ENCODE measurements at places on chromosomes 3 and 15.

GRCh38 chr3:39106281-39106811 lies 1.1 kb downstream of the GORASP1 start:
- DNase-seq: no peak

DNA sequence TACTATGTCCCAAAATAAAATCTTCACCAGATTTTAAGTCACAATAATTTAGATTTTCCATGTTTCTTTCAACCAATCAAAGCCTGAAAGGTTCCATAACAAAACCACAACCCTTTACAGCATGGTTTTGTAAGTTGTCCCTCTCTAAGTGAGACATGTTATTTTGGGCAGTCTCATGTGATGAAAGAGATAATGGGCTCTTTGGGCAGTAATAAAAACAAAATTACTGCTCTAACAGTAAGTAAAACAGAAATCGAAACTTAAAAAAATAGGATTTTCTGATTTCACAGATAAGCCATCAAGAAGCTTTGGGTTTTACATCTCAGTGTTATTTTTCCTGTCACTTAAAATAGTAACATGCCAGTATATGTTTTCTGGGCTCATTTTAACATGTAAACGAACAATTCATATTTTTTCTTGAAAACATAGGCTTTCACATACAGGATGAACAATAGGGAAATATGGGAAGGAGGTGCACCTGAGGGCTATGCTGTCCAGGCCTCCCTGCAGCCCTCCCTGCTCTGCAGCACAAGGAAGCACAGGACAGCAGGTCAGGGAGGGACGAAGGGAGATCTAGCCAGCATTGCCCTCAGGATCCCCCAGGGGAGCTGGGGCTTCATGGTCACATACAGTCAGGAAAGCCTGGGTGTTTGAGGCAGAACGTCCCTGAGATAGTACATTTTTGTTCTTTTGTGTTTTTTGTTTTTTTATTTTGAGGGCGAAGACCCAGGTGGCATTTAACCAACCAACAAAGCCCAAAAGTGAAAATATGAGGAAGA lies 157.4 kb downstream of the SHOX2 start:
- no peak for DNase-seq

- DNase-seq: no peak
Observed at GRCh38 chr15:91936927-91937326, 83.4 kb downstream of the SLCO3A1 start.

GRCh38 chr3:107077391-107077790 lies 299.8 kb upstream of the CCDC54 start:
- DNase-seq: no peak

DNA sequence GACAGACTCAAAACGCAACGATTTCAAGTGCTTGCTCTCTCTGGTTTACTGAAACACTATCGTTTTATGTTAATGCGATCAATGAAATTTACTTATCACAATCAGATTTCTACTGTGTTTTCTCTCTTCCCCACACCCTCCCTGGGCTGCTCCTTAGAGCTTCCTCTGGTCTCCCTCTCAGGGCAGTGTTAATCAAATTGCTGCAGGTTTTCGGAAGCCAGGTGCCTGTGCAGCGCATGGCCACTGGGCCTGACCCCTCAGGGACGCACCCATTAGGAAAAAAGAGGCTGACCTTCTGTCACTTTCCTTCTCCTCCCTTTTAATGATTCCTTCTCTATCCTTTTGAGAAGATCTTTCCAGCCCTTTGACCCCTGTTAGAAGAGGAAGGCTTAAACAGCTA lies 134.5 kb upstream of the ONECUT1 start:
- DNase-seq: no peak

Measured in central memory CD8-positive, alpha-beta T cell (primary cell).